DMS79 treated with DMSO at 0.1 percent for 48 hours (cell line): ENCODE measurements at places on chromosomes 6 and 20.

GRCh38 chr6:155274533-155274932 lies 10.7 kb downstream of the CLDN20 start:
- no peak for DNase-seq

- no peak for DNase-seq
Observed at GRCh38 chr20:58652606-58653294, 1.7 kb downstream of the STX16 start.

DNA sequence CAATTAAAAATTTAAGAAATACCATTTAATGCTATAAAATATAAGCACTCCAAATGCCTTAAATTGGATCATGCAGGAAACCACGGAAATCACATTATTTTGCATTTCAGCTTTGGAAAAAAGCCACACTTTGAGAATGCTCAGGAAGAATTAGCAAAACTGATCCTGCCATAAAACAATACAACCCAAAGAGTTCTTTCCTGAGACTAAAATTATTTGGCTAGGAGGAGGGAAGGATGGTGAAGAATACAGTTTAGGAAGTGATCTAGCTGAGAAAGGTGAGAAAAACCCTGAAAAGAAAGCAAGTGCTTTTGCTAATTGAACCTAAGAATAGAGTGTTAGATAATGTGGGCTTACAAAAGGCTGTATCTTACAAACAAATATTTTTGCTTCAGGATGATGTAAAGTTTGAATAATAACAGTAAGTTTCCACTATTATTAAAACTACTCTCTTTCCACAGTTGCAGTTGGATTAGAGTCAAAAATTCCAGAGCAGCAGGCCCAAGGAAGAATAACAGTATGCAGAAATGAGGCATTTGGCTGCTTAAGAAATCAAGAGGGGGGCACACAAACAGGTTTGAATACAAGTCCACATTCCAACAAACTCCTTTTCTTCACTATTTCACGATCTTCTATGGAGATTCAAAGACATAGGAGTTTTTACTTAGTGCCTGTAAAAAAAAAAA lies 565.4 kb downstream of the RFPL4B start:
- DNase-seq, result no peak

- DNase-seq, result no peak
Observed at GRCh38 chr6:99821164-99821563, 172.9 kb downstream of the MCHR2 start.

GRCh38 chr6:18101873-18102272 lies 20.6 kb downstream of the NHLRC1 start:
- no peak for DNase-seq

DNA sequence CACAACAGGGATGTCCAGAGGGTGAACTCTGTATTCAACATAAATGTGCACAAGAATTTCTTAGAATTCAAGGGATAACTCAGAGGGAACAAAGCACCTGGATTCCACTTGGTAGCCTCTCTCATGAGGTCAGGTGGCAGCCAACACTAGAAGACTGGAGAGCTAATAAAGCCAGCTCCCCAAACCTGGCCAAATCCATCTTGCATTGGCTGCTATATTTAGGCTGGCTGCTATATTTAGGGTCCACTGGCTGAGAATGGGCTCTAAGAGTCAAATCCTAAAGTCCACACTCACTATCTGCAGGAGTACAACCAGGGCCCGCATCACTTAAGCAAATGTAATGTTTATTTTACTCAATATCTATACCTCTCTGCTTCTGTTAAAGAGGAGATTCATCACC lies 20.0 kb downstream of the TBC1D7 start:
- no peak for DNase-seq

GRCh38 chr20:50208085-50208491 lies 17.5 kb downstream of the CEBPB start:
- DNase-seq, result no peak

GRCh38 chr6:35078226-35078850 lies 62.8 kb downstream of the TCP11 start:
- no peak for DNase-seq

DNA sequence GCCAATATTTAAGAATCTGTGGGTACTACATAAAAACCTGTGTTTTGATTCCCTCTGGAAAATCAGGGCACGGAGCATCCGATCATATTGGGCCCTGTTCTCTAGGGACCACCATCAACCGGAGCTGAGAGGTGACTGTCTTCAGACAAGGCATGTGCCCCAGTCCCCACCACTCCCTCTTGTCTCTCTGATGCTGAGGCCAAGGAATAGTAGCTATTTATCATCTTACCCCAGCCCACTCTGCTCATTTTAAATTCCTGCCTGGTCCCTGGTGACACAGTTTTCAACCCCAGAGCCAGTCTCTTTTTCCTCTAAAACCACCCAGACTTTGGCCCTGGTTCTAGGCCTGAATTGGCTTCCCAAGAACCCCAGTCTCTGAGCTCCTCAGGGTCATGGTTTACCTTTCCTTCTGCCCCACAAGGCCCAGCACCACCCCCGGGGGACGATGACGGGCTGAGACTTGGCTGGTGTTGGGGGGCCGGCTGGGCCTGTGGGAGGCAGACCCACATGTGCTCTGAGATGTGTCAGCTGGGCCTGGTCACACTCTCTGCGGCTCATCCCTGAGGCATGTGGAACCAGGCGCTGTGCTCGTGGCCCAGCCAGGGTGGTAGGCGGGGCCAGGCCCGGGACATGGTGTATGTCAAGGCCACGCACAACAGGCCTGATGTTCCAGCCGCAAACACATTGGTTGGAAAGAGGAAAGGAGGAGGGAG lies 114.4 kb downstream of the CEBPB start:
- no peak for DNase-seq

DNA sequence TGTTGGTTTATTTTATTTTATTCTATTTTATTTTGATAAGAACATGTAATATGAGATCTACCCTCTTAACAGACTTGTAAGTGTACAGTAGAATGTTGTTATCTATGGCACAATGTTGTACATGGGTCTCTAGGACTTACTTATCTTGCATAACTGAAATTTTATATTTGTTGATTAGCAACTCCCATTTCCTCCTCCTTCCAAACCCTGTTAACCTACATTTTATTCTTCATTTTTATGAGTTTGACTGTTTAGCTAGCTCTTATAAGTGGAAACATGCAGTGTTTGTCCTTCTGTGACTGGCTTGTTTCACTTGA lies 37.9 kb upstream of the BCAS1 start:
- DNase-seq, result no peak

GRCh38 chr6:42693725-42694323 lies 28.6 kb downstream of the PRPH2 start:
- no peak for DNase-seq

DNA sequence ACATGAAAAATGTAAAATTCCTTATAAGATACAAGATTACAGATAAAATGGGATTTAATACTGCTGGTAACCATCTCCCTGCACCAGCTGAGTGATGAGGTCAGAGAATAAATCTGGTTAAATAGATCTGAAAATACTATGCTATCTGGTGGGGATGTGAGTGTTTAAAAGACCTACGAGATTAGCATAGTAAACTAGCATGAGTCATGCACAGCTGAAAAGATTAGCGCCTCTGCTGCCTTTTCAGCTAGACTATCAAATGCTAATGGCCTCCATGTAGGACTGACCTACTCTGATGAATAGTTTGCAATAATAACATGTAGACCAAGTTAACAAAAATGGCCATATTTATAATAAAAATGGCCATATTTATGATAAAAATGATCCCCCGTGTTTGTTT lies 553.3 kb downstream of the C6orf118 start:
- DNase-seq, result no peak

DNA sequence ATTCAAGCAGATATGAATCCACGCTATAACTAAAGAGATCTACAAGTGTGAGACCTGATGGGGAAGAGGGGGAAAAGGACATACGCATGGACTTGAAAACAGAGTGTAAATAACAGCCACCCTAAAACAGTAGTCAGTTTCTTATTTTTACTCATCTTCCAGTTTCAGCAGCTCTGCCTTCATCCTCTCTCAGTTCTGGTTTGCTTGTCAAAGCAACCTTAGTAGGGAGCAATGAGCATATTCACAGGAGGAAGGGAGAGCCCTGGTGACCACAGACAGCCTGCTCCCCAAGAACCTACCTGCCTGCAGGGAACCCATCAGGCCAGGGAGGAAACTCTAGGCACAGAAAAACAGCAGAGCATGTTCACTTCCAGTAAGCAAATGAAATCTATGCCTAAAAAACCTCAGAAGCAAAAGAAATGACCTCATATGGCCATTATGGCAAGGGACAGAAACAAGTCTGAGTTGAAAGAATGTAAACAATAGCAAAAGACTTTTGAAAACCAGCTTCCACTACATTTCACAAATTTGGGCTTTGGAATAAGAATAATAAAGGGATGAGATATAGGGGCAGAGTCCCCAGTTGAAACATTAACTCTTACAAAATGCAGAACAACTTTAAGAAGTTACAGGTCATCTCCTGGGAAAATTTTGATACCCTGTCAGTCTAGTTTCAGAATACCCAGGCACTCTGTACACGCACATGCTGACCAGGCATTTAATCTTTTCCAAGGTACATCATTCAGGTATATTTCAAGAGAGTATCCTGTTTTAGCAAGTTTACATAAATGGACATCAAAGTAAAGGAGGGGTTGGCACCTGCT lies 120.8 kb upstream of the BCLAF1 start:
- no peak for DNase-seq

DNA sequence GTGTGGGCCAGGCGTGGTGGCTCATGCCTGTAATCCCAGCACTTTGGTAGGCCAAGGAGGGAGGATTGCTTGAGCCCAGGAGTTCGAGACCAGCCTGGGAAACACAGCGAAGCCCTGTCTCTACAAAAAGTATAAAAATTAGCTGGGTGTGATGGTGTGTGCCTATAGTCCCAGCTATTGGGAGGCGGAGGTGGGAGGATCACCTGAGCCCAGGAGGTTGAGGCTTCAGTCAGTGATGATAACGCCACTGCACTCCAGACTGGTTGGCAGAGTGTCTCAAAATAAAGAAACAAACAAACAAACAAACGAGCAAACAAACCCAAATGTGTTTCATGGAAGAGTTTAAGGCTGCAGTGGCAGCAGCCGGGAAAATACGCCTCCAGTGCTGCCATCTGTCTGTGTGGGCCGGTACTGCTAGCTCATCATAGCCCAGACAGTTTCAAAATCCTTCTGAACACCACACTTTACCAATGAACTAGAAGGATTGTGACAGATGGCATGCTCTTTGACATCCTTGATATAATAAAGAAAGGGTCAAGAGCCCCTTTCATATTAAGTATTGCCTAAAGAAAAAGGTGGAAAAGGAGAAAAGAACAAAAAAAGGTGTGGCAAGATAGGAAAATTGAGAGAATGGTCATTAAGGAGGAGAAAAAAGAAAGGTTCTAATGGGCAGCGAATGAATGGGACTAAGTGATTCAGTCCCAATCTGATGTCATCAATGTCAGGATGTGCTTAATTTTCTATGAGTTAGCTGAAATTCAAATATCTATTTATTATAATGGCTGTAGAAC lies 298.6 kb downstream of the SYNE1 start:
- DNase-seq, result no peak

DNA sequence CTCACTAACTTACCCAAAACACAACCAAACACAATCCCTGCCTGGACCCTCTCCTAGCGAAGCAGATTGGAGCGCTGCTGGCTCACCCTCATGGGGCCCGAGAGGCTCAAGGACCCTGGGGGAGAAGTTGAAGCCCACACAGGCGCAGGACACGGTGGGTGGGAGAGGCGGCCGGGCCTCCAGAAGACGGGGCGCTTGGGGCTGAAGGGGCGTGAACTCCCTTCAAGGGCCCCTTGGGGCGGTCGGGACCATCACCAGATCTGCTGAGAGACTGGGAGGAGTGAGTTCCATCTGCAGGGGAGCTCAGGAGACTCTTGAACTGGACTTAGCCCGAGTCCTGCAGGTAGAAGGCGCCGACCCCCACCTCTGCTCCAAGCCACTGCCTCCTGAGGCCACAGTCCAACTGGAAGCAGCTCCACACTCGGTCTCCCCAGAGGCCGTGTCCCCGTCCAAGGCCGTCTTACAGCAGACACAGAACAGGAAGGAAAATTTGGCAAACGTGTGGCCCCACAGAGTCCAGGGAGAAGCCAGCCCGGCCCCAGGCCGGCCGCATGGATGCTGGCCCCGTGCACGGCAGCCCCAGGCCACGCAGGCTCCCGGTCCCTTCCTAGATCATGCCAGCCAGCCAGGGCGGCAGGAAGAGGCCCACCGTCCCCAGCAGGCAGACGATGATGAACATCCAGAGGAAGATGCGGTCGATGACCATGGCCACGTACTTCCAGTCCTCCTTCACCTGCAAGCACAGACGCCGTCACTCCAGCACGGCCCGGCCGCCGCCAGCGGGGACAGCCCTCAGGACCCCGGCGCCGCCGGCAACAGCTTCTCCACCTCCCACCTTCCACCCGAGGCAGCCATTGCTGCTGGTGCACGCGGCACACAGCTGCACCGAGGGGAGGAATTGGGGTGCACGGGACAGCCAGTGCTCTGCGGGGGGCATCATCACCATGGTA lies 14.7 kb downstream of the CHRNA4 start:
- DNase-seq, result no peak

DNA sequence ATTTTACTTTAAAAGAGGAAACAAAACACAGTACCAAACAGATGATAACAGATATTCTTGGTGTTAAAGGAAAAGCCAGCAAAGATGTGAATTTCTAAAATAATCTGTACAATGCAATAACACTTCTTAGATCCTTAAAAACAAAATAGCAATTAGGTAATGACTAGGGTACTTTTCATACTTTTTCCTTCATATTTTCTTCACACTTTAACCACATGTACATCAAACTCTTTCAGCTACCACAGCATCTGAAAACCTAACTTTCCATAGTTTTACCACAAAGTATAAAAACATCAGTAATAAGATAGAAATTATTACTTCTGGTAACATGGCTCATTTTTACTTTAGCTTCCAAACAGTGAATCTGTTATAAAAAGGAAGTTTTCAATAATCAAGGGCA lies 141.3 kb downstream of the MMS22L start:
- DNase-seq, result no peak

GRCh38 chr6:131640100-131640499 lies 3.0 kb downstream of the ENPP3 start:
- DNase-seq, result no peak

GRCh38 chr6:25615471-25615870 lies 36.5 kb upstream of the SCGN start:
- DNase-seq, result no peak

GRCh38 chr6:18055714-18056382 lies 66.6 kb downstream of the NHLRC1 start:
- no peak for DNase-seq

- no peak for DNase-seq
Observed at GRCh38 chr6:11153447-11153846, 41.9 kb upstream of the ERVFRD-1 start.

DNA sequence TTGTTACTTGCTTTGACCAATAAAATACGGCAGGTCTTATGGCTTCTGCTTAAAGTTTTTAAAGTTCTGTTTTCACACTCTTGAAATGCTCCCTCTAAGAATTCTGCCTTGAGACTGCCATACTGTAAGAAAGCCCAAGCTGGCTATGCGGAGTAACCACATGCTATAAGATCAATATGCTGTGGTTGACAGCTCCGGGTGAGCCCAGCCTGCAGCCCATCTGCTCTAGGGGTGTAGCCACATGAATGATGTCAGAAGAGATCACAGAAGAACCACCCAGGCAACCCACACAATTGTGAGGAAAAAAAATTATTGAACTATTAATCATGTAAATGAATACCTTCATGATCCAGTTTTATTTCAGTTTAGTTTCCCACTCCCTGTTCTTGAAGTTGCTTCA lies 26.1 kb upstream of the SH3BGRL2 start:
- no peak for DNase-seq
